Neural progenitor cell (in vitro differentiated cells): ENCODE measurements at places on chromosomes 12 and 14.

- no peak for DNase-seq
Observed at GRCh38 chr14:103488960-103489359, 33.7 kb downstream of the CKB start.

- DNase-seq, result no peak
Observed at GRCh38 chr12:981176-981828, 9.7 kb upstream of the ERC1 start.

DNA sequence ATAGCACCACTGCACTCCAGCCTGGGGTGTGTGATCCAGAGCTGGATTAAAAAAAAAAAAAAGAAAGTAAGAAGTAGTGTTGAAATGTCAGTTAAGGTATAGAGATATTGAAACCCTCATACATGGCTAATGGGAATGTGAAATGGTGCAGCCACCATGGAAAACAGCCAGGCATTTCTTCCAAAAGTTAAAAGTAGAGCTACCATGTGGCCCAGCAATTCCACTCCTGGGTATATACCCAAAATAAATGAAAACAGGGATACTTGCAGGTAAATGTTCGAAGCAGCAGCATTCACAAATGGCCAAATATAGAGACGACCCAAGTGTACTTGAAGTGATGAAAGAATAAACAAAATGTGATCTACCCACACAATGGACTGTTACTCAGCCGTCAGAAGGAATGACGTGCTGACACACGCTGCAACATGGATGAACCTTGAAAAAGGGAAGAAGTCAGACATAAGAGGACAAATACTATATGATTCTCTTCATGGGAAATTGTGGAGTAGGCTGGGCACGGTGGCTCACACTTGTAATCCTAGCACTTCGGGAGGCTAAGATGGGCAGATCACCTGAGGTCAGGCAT is 15.2 kb downstream of the IL31 start:
- DNase-seq, result no peak

DNA sequence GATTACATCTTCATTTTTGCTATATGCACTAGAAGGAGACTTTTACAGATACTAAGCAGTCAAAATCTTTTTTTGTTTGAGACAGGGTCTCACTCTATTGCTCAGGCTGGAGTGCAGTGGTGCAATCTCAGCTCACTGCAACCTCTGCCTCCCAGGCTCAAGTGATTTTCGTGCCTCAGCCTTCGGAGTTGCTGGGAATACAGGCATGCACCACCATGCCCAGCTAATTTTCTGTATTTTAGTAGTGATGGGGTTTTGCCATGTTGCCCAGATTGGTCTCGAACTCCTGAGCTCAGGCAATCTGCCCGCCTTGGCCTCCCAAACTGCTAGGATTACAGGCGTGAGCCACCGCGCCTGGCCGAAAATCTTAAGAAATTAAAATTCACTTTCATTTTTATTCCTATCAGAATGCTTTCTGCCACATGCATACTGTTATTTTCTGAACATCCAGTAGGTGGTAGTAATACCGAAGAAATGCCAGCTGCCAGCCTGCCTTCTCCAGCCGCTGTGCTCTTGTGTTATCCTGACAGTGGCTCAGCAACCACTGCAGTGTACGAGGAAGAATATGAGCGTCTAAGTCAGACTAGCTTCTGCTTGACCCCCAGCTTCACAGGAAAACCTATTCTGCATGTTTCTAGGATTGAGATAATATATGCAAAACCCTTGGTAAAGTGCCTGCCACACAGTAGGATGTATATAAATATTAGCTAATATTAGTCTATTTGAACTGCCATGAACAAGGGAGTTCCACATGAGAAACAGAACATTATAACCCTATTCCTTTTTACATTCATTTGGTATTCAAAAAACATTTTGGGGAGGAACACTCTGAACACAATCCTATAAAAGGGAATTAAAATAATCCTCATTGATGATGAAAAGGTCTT is 54.2 kb downstream of the RPAP3 start:
- peak; percentile 71 for DNase-seq

GRCh38 chr14:61379639-61380184 is 58.3 kb downstream of the PRKCH start:
- no peak for DNase-seq

- no peak for DNase-seq
Observed at GRCh38 chr14:22567437-22567836, 21.6 kb downstream of the DAD1 start.

GRCh38 chr14:38910092-38910491 is 192.9 kb downstream of the SEC23A start:
- no peak for DNase-seq

GRCh38 chr12:121883315-121883660 is 5.3 kb upstream of the PSMD9 start:
- peak; percentile 56 for DNase-seq

GRCh38 chr12:54442961-54443360 is 23.9 kb upstream of the ITGA5 start:
- DNase-seq, result no peak

DNA sequence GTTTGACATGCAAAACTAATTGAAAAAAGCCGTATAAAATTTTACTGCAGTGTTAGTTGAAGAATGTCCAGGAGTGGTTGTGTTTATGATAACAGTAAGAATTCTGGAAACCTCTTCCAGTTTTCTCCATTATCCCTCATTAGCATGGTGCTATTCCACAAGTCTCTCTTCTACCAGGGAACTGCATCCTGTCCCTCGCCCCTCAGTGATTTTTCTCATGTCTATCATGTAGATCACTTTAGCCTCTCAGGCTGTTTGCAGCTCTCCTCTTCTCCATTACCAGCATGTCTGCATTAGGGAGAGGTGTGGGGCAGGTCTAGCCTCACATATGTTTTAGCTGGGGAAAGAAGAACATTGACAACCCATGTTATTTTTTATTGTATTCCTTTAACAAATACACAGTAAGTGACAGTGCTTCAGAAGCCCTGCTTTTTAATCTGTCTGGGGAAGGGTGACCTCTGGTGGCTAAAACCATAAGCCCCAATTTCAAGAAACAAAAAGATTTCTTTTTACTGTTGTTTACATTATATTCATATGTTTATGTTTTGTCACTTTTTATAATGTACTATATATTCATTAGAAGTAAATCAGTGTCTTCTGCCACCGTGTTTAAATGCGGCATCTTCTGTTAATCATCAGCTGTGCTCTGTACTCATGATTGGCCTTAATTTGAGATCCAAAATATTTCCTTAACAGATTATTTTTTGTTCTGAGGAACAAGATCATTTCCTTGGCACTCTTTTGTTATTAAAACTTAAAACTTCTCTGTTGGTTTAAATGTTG is 70.7 kb downstream of the RASSF8 start:
- DNase-seq, result peak; percentile 59

DNA sequence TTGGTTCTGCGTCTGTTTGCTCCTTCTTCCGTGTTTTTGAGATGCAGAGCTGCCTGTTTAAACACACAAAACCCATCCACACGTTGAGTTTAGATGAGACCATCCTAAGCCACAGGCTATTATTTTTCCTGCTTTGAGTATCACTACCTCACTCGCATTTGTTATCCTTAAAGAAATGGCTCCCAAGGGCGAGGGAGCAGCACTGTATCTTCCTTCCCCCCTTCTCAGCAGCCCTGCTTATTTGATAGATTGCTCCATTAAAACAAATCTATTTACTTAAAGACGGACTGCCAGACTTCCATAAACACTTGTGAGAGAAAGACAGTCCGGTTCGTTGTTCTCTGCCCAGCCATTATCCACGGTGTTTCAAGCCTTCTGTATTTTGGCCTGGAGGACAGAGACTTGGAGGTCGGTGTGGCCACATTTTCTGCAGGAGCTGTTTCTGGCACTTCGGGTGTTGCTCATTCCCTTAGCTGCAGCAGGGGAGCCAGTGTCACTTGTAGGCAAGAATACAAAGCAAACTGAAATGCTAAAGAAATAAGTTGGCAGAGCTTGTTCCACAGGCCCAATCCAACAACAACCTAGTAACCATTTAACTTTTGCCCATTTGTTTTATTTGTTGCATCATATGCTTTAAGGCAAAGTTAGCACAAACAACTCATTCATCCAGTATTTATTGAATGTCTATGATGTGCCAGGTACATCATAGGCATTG is 275.4 kb downstream of the TTC6 start:
- peak; percentile 3 for DNase-seq

DNA sequence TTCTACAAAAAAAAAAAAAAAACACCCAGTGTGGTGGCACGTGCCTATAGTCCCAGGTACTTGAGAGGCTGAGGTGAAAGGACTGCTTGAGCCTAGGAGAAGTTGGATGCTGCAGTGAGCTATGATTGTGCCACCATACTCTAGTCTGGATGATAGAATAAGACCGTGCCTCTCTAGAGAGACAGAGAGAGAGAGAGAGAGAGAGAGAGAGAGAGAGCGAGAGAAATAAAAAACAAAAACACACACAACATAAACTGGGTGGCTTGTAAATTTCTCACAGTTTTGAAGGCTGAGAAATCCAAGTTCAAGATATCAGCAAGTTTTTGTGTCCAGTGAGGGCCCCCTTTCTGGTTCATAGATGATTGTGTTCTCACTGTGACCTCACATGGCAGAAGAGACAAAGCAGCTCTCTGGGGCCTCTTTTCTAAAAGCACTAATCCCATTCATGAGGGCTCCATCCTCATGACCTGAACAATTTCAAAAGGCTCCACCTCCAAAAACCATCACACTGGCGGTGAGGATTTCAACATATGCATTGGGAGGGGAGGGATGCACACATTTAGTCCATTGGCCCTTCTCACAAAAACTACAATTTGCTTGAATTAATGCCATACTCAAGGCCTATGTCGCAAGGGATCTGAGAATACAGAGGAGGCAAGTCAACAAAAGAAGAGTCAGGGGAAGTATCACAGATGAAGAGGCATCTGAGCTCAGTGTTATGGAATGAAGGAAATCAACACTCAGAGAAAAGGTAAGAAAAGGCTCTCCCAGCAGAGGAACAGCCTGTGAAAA is 94.9 kb downstream of the PPM1H start:
- no peak for DNase-seq

DNA sequence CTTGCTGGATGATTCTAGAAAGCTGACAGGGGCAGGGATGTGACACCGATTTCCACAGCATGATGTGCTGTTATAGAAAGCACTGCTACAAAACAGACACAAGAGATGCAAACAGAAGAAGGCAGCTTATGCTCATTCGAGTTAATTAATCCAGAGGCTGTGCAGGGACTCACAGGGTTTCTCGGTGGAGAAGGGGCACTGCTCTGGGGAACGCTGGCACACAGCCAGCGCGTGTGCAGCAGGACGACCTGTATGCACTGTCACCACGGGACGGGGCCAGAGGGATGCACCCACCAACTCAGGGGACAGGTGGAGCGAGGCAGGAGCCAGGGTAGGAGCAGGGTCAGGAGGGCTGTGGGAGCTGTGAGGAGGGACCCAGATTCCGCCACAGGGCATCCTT is 143.5 kb downstream of the RIMBP2 start:
- no peak for DNase-seq

- DNase-seq, result no peak
Observed at GRCh38 chr14:58946431-58946830, 242.0 kb upstream of the DAAM1 start.

GRCh38 chr12:74145328-74145727 is 392.3 kb upstream of the ATXN7L3B start:
- DNase-seq, result no peak

DNA sequence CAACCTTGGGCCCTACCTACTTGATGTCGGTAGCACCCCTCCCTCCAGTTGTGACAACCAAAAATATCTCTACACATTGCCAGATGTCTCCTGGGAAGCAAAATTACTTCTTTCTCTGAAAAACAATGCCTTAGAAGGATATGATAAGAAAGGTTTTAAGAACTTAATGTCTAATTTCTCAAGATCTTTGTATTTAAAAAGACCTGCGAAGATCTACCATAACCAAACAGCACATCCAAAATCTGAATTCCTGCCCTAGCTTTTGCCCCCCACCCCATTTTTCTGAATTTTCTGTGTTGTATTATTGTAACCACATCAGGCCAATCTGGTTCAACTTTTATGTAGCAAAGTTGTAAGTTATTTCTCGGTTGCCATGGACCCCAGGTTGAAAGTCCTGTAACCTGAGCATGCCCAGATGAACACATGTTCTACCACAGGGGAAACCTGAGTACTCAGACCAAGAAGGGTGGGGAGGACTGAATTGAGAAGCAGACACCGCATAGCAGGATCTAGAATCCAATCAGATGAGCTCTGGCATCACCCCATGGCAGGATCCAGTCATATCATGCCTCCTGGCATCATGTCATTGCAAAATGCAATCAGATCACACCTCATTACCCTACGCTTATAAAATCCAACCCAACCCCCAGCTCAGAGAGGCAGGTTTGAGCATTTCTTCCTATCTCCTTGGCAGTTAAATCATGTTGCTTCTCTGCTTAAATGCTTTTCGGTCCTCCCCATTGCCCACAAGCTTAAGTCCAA is 8.7 kb downstream of the TMEM253 start:
- DNase-seq, result no peak

GRCh38 chr14:39102265-39102968 is 618 bp downstream of the SEC23A start:
- no peak for DNase-seq

GRCh38 chr12:2004113-2004929 is at the start of gene DCP1B:
Gene DCP1B, minus strand, starts transcription at chr12:2004457. Its CDS starts 26 bp downstream, at chr12:2004431.
- peak; percentile 99 for DNase-seq

DNA sequence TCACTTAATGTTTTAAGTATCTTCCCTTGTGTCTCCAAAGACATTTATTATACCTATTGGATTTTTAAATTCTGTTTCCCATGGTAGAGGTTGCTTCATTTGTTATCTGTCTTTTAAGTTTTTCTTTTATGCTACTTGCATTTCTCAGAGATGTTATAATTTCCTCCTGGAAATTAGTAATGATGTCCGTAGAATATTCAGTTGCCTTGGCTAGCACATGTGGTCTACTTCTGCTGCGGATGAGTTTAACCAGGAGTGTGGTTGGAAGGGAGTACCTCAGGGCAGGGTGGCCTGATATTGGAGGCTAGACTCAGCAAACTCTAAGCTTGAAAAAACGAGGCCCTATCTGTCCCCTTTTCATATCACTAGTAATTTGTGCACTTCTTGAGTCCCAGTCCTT is 8.8 kb upstream of the EVL start:
- no peak for DNase-seq

GRCh38 chr14:39364509-39364908 is 67.7 kb downstream of the FBXO33 start:
- no peak for DNase-seq

GRCh38 chr14:51023964-51024363 is 70.9 kb downstream of the TRIM9 start:
- DNase-seq, result no peak

GRCh38 chr14:102601378-102601925 is 9.0 kb downstream of the RCOR1 start:
- DNase-seq, result no peak
